ENCODE measurements at places on chromosomes 2 and 18.

DNA sequence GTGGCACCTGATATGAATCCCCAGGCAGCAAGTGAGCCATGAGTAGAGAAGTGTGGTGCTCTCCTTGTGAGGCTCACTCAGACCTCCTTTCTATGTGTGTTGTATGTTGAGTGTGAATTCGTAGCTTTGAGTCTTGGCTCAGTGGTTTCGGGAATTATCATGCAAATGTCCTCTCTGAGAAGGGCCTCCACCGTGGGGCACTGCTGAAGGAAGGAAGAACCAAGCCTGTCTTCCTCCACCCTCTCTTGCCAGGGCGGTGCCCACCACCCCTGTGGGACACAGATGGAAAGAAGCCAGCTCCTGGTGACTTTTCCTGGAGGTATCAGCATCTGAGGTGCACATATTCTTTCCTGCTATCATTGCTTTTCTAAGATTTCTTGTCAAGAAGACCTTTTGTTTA is 156.1 kb downstream of the MYT1L start:
- DNase-seq = no peak

DNA sequence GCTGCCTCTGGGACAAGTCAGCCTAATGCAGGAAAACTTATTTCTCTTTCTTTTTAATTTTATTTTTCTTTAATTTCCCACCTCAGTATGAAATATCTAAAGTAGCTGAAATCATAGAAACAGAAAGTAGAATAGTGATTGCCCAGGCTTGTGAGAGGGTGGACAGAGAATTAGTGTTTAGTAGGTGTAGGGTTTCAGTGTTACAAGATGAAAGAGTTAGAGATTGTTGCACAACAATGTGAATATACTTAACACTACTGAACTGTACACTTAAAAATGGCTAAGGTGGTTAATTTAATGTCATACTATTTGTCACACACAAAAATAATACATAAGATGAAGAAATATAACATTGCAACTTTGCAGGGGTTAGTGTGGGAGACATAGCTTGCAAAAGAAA is 80.8 kb downstream of the NAT8 start:
- no peak for DNase-seq

DNA sequence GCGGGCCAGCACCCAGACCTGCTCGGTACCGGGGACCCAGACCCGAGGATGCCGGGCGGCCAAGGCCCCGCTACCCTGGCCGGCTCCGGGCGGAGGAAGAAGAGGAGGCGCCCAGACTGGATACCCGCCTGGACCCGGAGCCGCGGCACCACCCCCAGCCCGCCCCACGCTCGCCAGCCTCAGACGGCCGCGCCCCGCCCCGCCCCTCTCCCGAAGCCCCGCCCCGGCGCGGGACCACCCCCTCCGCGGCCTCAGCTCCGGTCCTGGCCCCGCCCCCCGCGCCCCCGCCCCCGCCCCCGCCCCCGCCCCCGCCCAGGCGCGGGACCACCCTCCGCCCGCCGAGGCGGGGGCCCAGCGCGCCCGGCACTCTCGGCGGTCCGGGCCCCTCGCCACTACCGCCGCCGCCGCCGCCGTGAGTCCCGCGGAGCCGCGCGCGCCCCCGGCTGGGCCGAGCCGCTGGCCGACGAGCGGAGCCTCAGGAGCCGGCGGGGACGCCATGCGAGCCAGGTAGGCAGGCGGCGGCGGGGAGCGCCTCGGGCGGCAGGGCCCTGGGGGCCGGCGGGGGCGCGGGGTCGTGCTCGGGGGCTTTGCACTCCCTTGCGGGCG is at the start of gene SH3BP4:
SH3BP4 (plus strand) TSS at position 354 of the 606 bp plus-strand sequence. CDS start 82,986 bp downstream, outside the sequence.
- DNase-seq = peak; percentile 11

- no peak for DNase-seq
Observed at GRCh38 chr18:31064130-31064529, 21.6 kb upstream of the DSC3 start.

- no peak for DNase-seq
Observed at GRCh38 chr2:70905443-70906421, 30.0 kb upstream of the ATP6V1B1 start.

DNA sequence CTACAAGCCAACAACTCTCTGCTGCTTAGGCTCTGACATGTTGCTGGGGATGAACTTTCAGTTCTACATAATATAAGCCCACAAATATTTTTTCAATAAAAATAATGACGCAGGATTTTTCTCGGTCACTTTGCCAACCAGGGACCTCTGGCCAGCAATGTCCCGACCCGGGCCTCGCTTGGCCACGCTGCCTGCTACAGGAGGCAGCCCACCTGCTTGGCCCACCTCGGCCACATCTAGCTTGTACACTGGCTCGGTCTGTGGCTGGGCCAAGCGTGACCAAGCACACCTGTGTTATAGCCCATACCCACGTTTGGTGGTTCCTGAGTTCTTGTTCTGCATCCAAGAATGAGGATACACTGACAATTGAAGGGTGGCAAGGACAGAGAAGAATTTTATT is 773.5 kb downstream of the CPS1 start:
- DNase-seq = no peak

DNA sequence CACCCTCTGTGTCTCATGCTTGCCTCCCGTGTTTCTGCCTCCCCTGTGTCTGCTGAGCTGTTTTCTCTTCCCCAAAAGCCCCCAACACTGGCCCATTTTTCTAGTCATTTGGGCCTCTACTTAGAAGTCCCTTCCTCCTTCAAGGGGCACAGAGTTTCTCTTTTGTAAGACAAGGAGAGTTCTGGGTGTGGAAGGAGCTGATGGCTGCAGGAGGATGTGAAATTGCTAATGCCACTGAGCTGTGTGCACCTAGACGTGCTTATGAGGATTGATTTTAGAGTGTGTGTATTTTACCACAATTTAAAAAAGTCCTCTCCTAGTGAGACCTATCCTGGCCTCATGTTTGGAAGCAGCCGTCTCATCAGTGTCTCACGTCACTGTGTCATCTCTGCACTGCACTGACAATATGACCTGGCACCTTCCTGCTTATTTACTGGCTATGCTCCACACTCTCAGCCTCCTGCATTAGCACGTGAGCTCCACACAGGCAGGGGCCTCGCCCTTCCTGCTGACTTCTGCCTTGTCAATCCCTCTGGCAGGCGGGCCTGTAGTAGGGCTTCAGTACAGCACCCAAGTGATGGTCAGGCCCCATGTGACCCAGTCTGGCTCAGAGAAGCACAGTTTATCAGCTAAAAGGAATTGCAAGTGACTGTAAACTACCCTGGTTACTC is 8.0 kb upstream of the MBP start:
- peak; percentile 54 for DNase-seq

DNA sequence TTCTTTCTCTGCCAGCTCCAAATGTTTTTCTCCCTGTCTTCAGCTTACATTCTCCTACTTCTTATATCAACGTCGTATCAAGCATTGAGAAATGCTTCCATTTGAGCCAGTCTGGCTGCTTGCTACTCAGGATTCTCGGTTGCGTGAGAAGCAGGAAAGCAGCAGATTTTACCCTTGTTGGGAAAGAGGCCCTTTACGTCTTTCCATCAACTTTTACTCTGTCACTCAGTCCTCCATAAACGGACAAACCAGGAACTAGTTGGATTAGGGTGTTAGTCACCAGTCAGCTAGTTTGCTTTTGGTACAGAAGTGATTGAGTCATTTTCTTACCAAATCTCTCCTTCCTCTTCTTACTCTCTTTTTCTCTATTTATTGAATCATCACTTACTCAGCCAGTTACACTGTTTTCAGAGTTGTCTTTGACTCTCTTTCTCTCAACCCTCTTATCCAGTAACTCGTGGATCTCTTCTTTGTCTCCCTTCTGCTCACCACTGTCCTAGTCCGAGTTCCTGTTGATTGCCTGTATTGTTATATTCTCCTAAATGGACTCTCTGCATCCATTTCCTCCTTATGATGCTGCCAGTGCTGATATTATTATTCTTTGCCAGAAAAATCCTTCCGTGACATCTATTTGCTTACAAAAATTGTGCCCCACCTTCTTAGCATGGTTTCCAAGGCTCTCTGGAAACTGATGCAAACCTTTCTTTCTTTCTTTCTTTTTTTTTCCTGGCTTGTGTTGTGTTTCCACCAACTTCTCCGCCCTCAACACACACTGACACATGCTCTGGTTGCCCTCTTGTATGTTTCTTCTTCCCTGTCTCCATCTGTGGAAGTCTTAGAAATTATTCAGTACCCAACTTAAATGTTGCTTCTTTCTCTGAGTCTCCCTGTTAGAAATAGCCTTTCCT is 61.5 kb downstream of the VRK2 start:
- DNase-seq = peak; percentile 1

Measured in CD4-positive, alpha-beta T cell treated with Interleukin-17A for 1 hour (primary cell).